ENCODE measurements at places on chromosomes 5 and 9. TPM values are rescaled to one million over a fixed set of nuclear protein-coding genes. Genes with fewer than 3 reads are reported as not detected.

- H3K4me1 ChIP-seq, result peaks cover 47% of the 10 kb centered on the region
- no peak for DNase-seq
- H3K27me3 ChIP-seq, result peaks cover 9% of the 10 kb centered on the region
- no peaks in the 10 kb centered on the region for H3K36me3 ChIP-seq
- H3K27ac ChIP-seq, result peak overlapping the region; percentile 62
- peak overlapping the region; percentile 63 for H3K4me3 ChIP-seq
These were observed 2.0 kb downstream of the SEMA6A start for GRCh38 chr5:116572350-116573278.

- H3K27me3 ChIP-seq, result no peaks in the 10 kb centered on the region
- H3K27ac ChIP-seq, result no peak overlapping the region
- DNase-seq, result peak; percentile 47
- peaks cover 43% of the 10 kb centered on the region for H3K36me3 ChIP-seq
These were observed 46.6 kb upstream of the IPPK start for GRCh38 chr9:92716557-92716956.

- DNase-seq, result no peak
These were observed 1644.0 kb downstream of the MAT2B start for GRCh38 chr5:165149431-165149830.

DNA sequence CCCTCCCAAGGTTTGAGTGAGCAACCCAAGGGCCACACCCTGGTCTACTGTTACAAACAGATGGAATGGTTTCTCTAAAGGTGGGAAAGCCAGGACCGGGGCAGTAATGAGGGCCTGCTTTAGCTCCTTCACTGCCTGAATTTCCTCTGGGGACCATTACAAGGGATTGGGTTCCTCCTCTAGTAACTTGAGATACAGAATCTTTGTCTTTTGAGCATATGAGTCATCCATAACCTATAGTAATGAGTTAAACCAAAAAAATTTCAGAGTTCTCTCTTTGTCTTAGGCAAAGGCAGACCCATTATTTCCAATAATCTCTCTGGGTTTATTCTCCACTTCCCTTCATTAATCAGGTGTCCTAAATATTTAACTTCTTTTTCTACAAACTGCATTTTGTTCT is 618.8 kb downstream of the HINT1 start:
- H3K4me3 ChIP-seq, result no peak overlapping the region
- H3K27ac ChIP-seq, result no peak overlapping the region
- no peaks in the 10 kb centered on the region for H3K4me1 ChIP-seq

DNA sequence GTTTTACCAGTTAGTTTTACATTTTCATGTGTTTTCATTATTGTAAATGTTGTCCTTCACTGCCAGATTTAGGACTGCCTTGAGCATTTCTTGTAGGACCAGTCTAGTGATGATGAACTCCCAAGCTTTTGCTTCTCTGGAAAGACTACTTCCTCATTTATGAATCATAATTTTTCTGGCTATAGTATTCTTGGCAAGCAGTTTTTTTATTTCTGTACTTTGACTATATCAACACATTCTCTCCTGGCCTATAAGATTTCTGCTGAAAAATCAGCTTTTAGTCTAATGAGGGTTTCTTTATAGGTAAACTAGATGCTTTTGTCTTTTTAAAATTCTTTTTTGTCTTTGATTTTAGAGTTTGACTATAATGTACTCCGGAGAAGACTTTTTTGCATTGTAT is 256.8 kb upstream of the GRAMD2B start:
- no peak overlapping the region for H3K4me3 ChIP-seq
- no peaks in the 10 kb centered on the region for H3K27me3 ChIP-seq
- no peaks in the 10 kb centered on the region for H3K4me1 ChIP-seq
- H3K27ac ChIP-seq, result no peak overlapping the region
- H3K36me3 ChIP-seq, result no peaks in the 10 kb centered on the region

DNA sequence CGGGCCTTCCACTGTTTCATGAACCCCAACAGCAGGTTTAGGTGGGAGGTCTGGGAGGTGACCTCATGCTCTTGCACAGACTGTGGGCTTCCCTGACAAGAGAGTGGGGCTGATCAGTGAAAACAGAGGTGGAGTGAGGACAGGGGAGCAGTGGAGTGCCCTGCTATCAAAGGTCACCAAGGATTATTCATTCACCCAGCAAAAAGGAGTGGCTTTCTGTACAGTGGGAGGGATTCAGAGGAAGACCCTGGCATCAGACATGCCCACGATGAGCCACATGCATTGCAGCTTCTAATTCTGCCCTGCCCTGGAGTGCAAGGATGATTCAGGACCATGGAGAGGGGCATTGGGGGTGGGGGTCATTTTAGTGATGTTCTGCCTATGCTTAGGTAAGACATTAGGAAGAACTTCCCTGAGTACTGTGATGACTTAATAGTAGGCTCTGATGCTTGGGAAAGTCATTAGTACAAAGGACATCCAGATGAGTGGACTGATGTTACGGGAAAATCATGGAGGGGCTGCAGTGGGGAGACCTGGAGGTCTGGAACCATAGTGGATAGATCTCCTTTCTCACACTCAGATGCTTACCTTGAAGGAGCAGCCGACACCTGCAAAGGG is 12.8 kb downstream of the TRAF1 start:
- H3K4me1 ChIP-seq, result 0 out of 2 replicates have a peak, but pooled peaks cover 12% of the 10 kb centered on the region
- no peak overlapping the region for H3K4me3 ChIP-seq
- H3K27ac ChIP-seq, result no peak overlapping the region
- no peaks in the 10 kb centered on the region for H3K27me3 ChIP-seq

GRCh38 chr5:2755076-2755680 is 3.7 kb upstream of the IRX2 start:
- no peak for DNase-seq
- no peak overlapping the region for H3K4me3 ChIP-seq
- no peaks in the 10 kb centered on the region for H3K36me3 ChIP-seq
- H3K27me3 ChIP-seq, result no peaks in the 10 kb centered on the region
- no peak overlapping the region for H3K27ac ChIP-seq
- no peaks in the 10 kb centered on the region for H3K4me1 ChIP-seq

DNA sequence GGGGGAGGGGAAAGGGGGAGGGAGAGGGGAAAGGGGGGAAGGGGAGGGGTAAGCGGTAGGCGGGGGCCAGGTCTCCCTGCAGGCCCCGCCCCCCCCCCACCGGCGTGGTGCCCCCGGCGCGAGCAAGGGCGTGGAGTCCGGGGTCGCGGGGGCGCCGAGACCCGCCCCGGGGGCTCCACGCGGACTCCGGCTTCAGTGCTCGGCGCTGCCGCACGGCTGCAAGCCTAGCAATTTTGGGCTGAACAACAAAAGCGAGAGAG is 10.8 kb downstream of the C9orf50 start:
- H3K36me3 ChIP-seq, result no peaks in the 10 kb centered on the region
- peaks cover 67% of the 10 kb centered on the region for H3K4me1 ChIP-seq
- H3K27me3 ChIP-seq, result no peaks in the 10 kb centered on the region
- DNase-seq, result no peak
- peak overlapping the region; percentile 69 for H3K4me3 ChIP-seq
- peak overlapping the region; percentile 58 for H3K27ac ChIP-seq

DNA sequence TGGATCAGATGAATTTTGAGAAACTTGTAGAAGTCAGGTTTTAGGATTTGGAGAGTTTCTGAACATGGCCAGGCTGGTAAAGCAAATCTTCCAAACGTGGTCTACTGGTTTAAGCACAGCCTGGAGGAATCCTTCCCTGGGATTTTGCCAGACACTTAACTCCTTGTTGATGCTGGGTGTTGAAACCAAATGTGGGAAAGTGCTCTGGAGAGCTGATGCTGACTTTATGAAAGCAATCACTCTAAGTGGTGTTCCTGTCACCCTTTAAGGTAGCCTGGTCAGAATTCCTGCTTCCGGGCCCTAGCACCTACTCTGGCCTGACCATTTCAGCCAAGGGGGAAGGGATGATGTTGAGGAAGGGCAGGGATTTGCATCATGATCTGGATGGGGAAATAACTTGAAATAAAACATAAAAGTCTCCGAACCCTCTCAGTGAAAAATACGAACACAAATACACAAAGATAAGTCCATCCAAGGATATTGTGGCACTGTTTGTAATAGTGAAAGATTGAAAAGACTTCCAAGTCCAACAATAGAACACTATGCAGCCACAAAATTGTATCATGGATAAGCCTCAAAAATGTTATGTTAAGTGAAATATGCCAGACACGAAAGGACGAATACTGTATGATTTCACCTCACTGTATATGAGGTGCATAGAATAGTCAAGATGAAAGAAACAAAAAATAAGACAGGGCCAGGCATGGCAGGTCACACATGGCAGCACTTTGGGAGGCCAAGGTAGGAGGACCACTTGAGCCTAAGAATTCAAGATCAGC is 57.7 kb downstream of the PDE6A start:
- H3K36me3 ChIP-seq, result no peaks in the 10 kb centered on the region
- no peak overlapping the region for H3K27ac ChIP-seq
- peaks cover 11% of the 10 kb centered on the region for H3K4me1 ChIP-seq
- DNase-seq, result no peak
- H3K27me3 ChIP-seq, result no peaks in the 10 kb centered on the region

GRCh38 chr5:27241564-27242257 is 203.3 kb upstream of the CDH9 start:
- no peak for DNase-seq
- no peaks in the 10 kb centered on the region for H3K4me1 ChIP-seq
- H3K27me3 ChIP-seq, result no peaks in the 10 kb centered on the region
- no peak overlapping the region for H3K27ac ChIP-seq
- no peak overlapping the region for H3K4me3 ChIP-seq
- no peaks in the 10 kb centered on the region for H3K36me3 ChIP-seq

DNA sequence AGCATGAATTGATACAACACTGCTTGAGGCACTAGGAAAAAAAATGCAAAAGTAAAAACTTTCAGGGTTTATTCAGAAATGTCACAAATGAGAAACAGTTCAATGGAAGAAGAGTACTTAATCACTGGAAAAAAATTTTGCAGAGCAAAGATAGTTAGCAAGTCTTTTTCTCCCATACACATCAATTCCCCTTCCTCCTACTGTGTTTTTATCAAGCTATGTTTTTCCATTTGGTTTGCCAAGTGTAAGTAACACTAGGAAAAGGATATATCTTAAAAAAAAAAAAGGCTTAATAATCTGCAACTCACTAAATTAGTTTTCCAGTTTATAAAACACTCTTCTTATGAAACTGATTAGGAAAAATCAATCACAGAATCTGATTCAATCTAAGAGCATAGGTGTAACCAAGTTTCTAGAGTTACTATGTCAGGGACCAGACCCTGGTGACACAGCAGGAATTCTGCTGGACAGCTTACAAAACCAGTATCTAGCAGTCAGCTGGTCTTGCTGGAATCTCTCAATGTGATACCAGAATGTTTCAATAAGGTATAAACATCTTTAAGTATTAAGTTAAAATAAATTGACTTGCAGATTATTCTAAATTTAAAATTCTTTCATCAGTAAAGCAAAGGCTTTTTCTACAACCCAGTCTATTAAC is 34.7 kb downstream of the RNF145 start:
- H3K4me3 ChIP-seq, result no peak overlapping the region
- DNase-seq, result no peak
- no peaks in the 10 kb centered on the region for H3K27me3 ChIP-seq
- H3K36me3 ChIP-seq, result peaks cover 25% of the 10 kb centered on the region
- H3K27ac ChIP-seq, result no peak overlapping the region

DNA sequence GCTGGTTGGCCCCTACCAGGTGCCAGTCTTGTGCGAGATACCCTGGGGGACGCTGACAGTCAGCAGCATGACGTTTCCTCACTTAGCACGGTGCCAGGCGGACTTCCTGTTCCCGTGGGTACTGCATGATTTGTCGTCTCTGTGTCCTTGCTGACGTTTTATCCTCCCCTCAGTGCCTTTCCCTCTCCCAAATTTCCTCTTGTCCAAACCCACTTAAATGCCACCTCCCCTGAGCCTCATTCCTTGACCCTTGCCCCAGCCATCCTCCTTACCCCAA is 60.6 kb upstream of the SAP30L start:
- H3K27ac ChIP-seq, result no peak overlapping the region
- H3K36me3 ChIP-seq, result peaks cover 1% of the 10 kb centered on the region
- DNase-seq, result no peak
- H3K4me1 ChIP-seq, result peaks cover 45% of the 10 kb centered on the region
- no peaks in the 10 kb centered on the region for H3K27me3 ChIP-seq
- no peak overlapping the region for H3K4me3 ChIP-seq

DNA sequence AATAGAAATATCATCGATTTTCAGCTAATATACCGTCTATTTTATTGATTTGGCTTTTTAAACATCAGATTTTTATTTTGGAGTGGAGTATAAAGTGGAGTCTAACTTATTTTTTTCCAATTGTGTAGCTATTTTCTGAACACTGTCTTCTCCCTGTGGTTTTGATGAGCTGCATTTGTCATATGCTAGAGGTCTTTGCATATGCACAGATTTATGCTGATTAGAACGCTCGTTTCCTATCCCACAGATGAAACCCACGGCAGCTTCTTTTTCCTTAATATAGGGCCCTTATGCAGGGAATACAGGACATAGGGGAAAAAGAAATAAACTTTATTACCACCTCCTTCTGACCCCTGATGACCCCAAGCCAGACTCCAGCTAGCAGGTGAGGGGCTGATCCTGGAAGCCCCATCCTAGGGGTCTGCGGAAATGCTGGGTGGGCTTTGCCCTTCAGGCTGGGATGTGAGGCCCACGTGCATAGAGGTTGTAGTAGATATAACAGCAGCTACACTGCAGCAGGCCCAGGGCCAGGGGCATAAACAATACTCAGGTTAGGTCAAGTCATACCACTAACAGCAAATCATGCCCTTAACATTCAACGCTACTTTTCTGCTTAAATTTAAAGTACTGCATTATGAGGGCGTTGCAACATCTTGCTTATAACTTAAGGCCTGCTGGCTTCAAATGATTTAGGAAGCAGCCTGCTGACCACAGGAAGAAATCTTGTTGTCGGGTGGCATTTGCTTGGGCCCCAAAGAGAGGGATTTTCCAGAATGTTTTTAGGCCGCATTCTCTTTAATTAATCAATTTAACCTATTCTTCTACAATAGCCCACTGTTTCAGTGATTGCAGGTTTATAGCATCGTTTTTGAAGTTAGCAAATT is 28.5 kb downstream of the MVB12B start:
- H3K27ac ChIP-seq, result no peak overlapping the region
- H3K4me3 ChIP-seq, result no peak overlapping the region
- no peaks in the 10 kb centered on the region for H3K36me3 ChIP-seq
- H3K4me1 ChIP-seq, result peaks cover 4% of the 10 kb centered on the region

- no peaks in the 10 kb centered on the region for H3K27me3 ChIP-seq
- DNase-seq, result no peak
- H3K36me3 ChIP-seq, result peaks cover 5% of the 10 kb centered on the region
- H3K4me3 ChIP-seq, result peak overlapping the region; percentile 99
- peaks cover 56% of the 10 kb centered on the region for H3K4me1 ChIP-seq
These were observed 813 bp upstream of the SLU7 start for GRCh38 chr5:160419458-160420330.

DNA sequence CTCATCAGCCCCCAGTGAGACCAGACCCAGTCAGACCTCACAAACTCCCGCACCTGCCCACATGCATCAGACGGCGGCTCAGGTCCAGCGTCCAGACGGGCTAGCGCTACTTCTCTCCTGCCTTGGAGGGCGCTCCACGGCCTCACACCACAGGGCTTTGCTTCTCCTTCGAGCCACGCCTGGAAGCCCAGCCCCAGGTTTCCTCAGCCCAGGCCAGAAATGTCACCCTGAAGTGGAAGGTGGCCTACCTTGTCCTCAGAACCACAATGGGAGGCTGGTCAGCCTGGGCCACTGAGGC is 2.8 kb downstream of the NACC2 start:
- no peak overlapping the region for H3K4me3 ChIP-seq
- H3K27me3 ChIP-seq, result no peaks in the 10 kb centered on the region
- H3K36me3 ChIP-seq, result 0 out of 3 replicates have a peak, but pooled peaks cover 5% of the 10 kb centered on the region
- no peak for DNase-seq
- no peak overlapping the region for H3K27ac ChIP-seq

PLAC8L1 gene
- not detected for total RNA-seq

CCNI2 gene
- total RNA-seq, result not detected

CCNO gene
- 0.07 TPM for total RNA-seq

AGGF1 gene
- 15.5 TPM for total RNA-seq

SLC36A2 gene
- total RNA-seq, result not detected

CCL21 gene
- not detected for total RNA-seq

WDR38 gene
- not detected for total RNA-seq

PLPPR1 gene
- total RNA-seq, result 16.4 TPM
